ENCODE measurements at places on chromosomes 1 and 21.

- peak; percentile 94 for DNase-seq
These were observed 33.6 kb downstream of the NUAK2 start for GRCh38 chr1:205287767-205288559.

DNA sequence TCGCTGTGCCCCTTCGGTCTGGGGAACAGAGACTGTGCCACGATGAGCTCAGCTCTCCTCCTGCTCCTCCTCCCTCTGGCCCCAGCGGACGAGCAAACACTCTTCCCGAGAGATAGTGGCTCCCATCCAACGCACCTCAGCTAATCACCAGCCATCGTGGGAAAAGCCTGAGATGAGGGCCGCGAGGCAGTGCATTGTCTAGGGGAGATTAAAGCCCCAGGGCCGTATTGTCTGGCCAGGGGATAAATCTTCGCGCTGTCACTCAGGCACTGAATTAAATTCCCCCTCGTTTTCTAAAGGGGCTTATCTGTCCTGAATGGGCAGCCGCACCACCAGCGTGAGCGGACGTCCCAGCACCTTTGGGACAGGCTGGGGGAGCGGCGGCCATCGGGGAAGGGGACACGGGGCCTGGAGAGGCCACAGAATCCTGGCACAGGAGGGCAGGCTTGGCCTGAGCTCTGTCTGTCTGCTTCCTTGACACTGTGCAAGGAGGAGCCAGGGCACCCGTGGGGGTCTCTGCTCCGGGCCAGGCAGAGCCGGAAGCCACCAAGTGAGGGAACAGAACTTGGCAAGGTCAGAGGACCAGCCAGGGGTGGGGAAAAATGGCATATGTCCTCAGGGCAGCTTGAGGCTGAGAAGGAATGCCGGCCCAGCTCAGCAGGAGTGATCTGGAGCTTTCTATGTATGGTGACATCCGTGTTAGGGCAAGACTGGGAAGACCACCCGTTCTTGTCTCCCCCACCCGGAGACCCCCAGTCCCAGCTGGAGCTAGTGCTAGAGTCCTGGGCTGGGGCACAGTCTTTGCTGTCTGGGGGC, 32.3 kb downstream of the PRDM16 start:
- DNase-seq, result no peak

- no peak for DNase-seq
These were observed 32.4 kb upstream of the MYSM1 start for GRCh38 chr1:58732087-58732775.

GRCh38 chr1:192732787-192733186, 76.1 kb upstream of the RGS2 start:
- no peak for DNase-seq

- no peak for DNase-seq
These were observed 1.4 kb downstream of the LDLRAP1 start for GRCh38 chr1:25544819-25545218.
